ENCODE measurements at places on chromosomes 5 and 9.

DNA sequence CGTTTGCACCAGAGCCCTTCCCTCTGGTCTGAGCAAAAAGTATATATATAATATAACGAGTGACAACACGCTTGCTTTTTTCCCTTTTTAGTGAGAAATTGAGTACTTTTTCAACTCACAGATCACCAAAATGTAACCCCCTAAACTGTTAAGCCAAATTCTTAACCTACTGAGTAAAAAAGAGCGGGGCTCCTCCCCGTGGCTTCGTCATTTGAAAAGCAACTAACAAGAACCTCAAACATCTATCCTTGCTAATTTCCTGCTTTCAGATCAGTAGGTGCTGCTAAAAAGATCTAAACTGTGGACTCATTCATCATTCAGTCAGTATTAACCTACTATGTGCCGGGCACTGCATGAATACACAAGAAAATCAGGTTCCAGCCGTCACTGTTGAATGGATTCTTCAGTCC lies 1.0 kb upstream of the PTBP3 start:
- H3K36me3 ChIP-seq = no peaks in the 10 kb centered on the region
- H3K4me3 ChIP-seq = peak overlapping the region; percentile 96
- peaks cover 16% of the 10 kb centered on the region for H3K4me1 ChIP-seq

DNA sequence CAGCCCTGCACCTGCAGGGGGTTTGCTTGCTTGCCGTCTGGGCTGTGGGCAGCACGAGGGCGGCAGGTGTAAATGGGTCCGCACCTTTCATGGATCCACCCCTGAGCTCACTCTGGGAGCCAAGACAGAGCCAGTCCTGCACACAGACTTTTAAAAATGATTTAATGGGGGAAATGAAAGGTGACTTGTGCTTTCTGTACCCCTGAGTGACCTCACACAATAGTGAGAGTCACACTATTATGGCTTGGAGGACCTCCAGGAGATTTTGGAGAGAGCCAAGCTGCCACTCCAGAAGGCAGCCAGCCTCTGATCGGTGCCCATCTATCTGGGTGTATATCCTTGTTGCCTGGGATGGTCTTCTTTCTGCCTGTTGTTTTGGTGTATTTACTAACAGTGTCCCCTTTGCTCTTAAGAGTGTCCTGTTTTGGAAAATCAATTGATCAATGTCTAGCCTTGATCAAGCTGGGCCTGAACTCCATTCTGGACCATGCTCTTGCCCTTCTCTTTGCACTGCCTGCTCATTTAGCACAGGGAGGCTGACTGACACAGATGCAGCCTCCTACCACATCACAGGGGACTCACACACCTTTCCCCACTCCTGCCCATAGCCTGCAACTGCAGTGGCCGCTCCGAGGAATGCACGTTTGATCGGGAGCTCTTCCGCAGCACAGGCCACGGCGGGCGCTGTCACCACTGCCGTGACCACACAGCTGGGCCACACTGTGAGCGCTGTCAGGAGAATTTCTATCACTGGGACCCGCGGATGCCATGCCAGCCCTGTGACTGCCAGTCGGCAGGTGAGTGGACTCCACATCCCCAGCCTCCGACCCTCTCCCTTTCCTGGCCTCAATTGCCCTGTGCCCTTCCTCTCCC lies 29.5 kb downstream of the LAMC3 start:
- no peak overlapping the region for H3K4me3 ChIP-seq
- no peak for DNase-seq
- no peak overlapping the region for H3K27ac ChIP-seq
- no peaks in the 10 kb centered on the region for H3K36me3 ChIP-seq
- peaks cover 7% of the 10 kb centered on the region for H3K4me1 ChIP-seq
- H3K27me3 ChIP-seq = no peaks in the 10 kb centered on the region

DNA sequence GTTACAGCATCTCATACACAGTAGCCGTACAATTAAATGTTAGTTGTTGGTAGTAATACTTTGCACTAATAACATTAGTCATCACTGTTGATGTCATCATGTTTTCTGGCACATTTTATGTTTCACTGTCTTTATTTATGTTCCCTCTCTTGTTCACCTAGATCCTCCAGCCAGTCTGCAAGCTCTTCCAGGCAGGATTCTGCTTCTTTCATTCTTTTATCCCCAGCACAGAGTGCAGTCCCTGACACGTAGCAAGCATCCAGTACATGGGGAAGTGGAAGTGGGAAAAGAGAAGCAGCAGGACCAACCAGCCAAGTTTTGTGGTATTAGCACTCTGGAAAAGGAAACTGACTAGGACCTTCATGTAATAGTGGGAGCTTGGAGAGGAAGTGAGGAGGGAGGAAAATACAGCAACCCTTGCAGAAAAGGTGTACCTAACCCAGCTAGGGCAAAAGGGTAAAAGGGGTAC lies 89.7 kb upstream of the SLC44A1 start:
- no peaks in the 10 kb centered on the region for H3K27me3 ChIP-seq
- no peak for DNase-seq
- H3K36me3 ChIP-seq = no peaks in the 10 kb centered on the region
- H3K4me3 ChIP-seq = no peak overlapping the region
- peaks cover 5% of the 10 kb centered on the region for H3K4me1 ChIP-seq
- H3K27ac ChIP-seq = no peak overlapping the region

- peaks cover 7% of the 10 kb centered on the region for H3K36me3 ChIP-seq
- H3K27me3 ChIP-seq = no peaks in the 10 kb centered on the region
- peaks cover 16% of the 10 kb centered on the region for H3K4me1 ChIP-seq
Measured at GRCh38 chr5:113526421-113526820, 12.9 kb downstream of the YTHDC2 start.

- H3K27me3 ChIP-seq = no peaks in the 10 kb centered on the region
- H3K4me3 ChIP-seq = no peak overlapping the region
- H3K36me3 ChIP-seq = no peaks in the 10 kb centered on the region
- peaks cover 15% of the 10 kb centered on the region for H3K4me1 ChIP-seq
- H3K27ac ChIP-seq = peak overlapping the region; percentile 89
Measured at GRCh38 chr9:121321016-121321503, 49.0 kb downstream of the STOM start.

DNA sequence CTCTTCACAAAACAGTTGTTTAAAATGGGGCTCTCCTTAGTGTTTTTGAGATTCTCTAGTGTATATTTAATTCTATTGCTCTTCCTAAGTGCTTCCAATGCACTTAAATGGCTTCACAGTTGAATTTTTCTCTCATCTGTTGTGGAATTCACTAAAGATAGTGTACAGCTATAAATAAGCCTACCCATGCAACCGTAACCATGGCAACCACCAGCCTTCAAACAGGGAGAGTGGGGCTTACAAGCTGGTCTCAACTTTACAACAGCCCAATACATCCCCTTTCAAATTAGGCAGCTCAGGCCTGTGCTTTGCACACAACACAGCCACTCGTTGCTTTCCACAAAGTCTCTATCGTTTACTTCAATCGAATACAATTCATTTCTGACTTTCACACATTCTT lies 144.0 kb upstream of the PLPPR1 start:
- H3K36me3 ChIP-seq = no peaks in the 10 kb centered on the region
- H3K4me3 ChIP-seq = no peak overlapping the region
- H3K27me3 ChIP-seq = no peaks in the 10 kb centered on the region
- no peaks in the 10 kb centered on the region for H3K4me1 ChIP-seq
- DNase-seq = no peak

GRCh38 chr5:109454731-109455505 lies 45.1 kb upstream of the PJA2 start:
- no peaks in the 10 kb centered on the region for H3K27me3 ChIP-seq
- no peaks in the 10 kb centered on the region for H3K36me3 ChIP-seq
- no peak for DNase-seq
- no peak overlapping the region for H3K4me3 ChIP-seq
- peaks cover 15% of the 10 kb centered on the region for H3K4me1 ChIP-seq

- H3K27ac ChIP-seq = peak within 1 kb of the TSS; percentile 99
- no peaks in the 10 kb centered on the region for H3K27me3 ChIP-seq
- peak within 1 kb of the TSS; percentile 87 for H3K4me3 ChIP-seq
- DNase-seq = peak; percentile 65
- H3K4me1 ChIP-seq = peaks cover 37% of the 10 kb centered on the region
- no peaks in the 10 kb centered on the region for H3K36me3 ChIP-seq
Measured at GRCh38 chr9:111483858-111484571, at the start of gene ECPAS. Gene ECPAS, minus strand, starts transcription at chr9:111484383. Its CDS starts 11,465 bp downstream, at chr9:111472918.

- peak; percentile 48 for DNase-seq
- peak overlapping the region; percentile 84 for H3K27ac ChIP-seq
- H3K36me3 ChIP-seq = peaks cover 11% of the 10 kb centered on the region
- no peaks in the 10 kb centered on the region for H3K27me3 ChIP-seq
- peak overlapping the region; percentile 36 for H3K4me3 ChIP-seq
Measured at GRCh38 chr5:141508798-141509611, 20.1 kb downstream of the PCDHGC5 start.

- no peak for DNase-seq
- H3K36me3 ChIP-seq = no peaks in the 10 kb centered on the region
- H3K4me1 ChIP-seq = no peaks in the 10 kb centered on the region
- no peak overlapping the region for H3K27ac ChIP-seq
- H3K27me3 ChIP-seq = peaks cover 3% of the 10 kb centered on the region
Measured at GRCh38 chr9:114995681-114996221, 65.4 kb upstream of the TNFSF8 start.

- H3K4me3 ChIP-seq = no peak overlapping the region
- no peaks in the 10 kb centered on the region for H3K36me3 ChIP-seq
- H3K4me1 ChIP-seq = no peaks in the 10 kb centered on the region
Measured at GRCh38 chr5:65262649-65263059, 219.1 kb downstream of the ADAMTS6 start.

- H3K4me3 ChIP-seq = no peak overlapping the region
- H3K27ac ChIP-seq = no peak overlapping the region
- no peaks in the 10 kb centered on the region for H3K4me1 ChIP-seq
- no peaks in the 10 kb centered on the region for H3K36me3 ChIP-seq
- no peaks in the 10 kb centered on the region for H3K27me3 ChIP-seq
Measured at GRCh38 chr9:98607787-98608186, 100.9 kb downstream of the GABBR2 start.

GRCh38 chr9:136599074-136599531 lies 53.3 kb upstream of the NOTCH1 start:
- H3K27me3 ChIP-seq = peaks cover 9% of the 10 kb centered on the region
- H3K27ac ChIP-seq = no peak overlapping the region
- no peak overlapping the region for H3K4me3 ChIP-seq

DNA sequence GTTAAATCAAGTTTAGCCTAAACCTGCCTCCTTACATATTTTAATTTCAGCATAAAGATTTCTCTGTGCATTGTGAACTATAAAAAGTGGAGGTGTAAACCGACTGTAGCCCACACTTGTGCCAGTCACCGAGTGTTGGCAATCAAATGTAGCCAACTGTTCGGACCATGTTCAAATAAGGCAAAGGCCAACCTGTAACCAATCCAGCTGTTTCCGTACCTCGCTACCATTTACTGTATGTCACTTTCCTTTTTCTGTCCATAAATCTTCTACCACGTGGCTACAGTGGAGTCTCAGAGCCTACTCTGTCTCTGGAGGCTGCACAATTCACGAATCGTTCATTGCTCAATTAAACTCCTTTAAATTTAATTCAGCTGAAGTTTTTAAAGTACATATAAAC lies 156.0 kb downstream of the SLC25A46 start:
- H3K27me3 ChIP-seq = no peaks in the 10 kb centered on the region
- DNase-seq = no peak
- H3K4me1 ChIP-seq = no peaks in the 10 kb centered on the region
- H3K4me3 ChIP-seq = no peak overlapping the region
- H3K36me3 ChIP-seq = no peaks in the 10 kb centered on the region

GRCh38 chr9:35741740-35742139 lies 7.3 kb downstream of the GBA2 start:
- no peak overlapping the region for H3K4me3 ChIP-seq
- peaks cover 28% of the 10 kb centered on the region for H3K4me1 ChIP-seq
- no peaks in the 10 kb centered on the region for H3K27me3 ChIP-seq
- no peak overlapping the region for H3K27ac ChIP-seq

DNA sequence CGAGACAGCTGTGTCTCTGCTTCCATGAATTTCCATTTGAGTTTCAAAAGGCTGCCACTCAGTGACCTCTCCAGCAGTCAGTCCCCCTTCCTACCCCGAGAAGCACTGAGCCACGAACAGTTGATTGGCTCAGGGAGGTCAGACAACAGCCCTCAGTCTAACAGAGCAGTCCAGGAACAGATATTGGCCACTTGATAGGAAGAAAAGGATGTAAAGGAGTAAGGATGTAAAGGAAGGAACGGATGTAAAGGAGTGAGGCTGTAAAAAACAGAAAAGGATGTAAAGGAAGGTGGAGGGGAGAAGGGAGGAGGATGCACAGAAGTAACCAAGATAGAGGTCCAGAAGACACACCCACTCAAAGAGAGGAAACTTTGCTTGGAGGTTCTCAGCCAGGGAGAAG lies 3.2 kb upstream of the NR4A3 start:
- H3K36me3 ChIP-seq = no peaks in the 10 kb centered on the region
- peaks cover 26% of the 10 kb centered on the region for H3K4me1 ChIP-seq
- peak overlapping the region; percentile 100 for H3K27ac ChIP-seq
- no peak for DNase-seq
- peak overlapping the region; percentile 76 for H3K4me3 ChIP-seq

GRCh38 chr5:154371687-154372086 lies 74.1 kb upstream of the SAP30L start:
- H3K4me1 ChIP-seq = peaks cover 12% of the 10 kb centered on the region
- H3K27ac ChIP-seq = no peak overlapping the region
- peak; percentile 62 for DNase-seq
- no peaks in the 10 kb centered on the region for H3K27me3 ChIP-seq
- H3K4me3 ChIP-seq = no peak overlapping the region

- peaks cover 78% of the 10 kb centered on the region for H3K4me1 ChIP-seq
- H3K4me3 ChIP-seq = peak overlapping the region; percentile 37
- peak overlapping the region; percentile 90 for H3K27ac ChIP-seq
- no peaks in the 10 kb centered on the region for H3K27me3 ChIP-seq
Measured at GRCh38 chr5:143128412-143129071, 274.9 kb downstream of the NR3C1 start.

GRCh38 chr9:17528859-17529258 lies 50.0 kb upstream of the SH3GL2 start:
- H3K4me1 ChIP-seq = no peaks in the 10 kb centered on the region
- H3K4me3 ChIP-seq = no peak overlapping the region
- no peak overlapping the region for H3K27ac ChIP-seq
- no peaks in the 10 kb centered on the region for H3K27me3 ChIP-seq

DNA sequence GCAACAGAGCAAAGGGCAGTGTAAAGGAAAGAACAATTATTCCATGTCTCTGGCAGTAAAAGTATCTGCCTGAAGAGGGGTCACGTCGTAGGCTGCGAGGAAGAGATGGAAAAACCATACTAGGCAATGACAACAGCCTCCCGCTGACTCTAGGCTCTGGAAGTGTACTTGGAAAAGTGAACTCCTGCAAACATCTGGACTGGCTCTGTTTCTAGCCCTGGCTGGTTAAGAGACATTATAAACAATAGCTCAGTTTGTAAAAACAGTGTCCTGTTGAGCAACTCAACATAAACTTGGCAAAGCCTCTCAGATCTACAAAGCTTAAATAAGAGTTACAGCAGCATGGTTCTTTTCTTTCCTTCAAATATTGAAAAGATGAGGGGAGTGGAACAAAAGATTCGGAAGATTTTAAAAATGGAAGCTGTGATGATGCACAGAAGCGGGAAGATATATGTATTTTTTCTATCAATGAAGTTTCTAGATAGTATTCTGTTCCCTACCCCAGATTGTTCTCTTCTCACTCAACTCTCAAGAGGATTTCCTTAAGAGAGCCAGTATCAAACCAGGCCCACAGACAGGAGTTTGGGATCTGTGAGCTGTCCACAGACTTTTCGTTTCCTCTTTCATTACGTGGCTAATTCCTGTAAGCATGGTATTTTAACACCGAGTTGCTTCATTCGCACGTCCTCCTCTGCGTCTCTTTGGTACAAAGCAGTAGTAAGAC lies 79.4 kb downstream of the SPTLC1 start:
- no peaks in the 10 kb centered on the region for H3K27me3 ChIP-seq
- no peak overlapping the region for H3K27ac ChIP-seq
- no peak overlapping the region for H3K4me3 ChIP-seq
- H3K36me3 ChIP-seq = peaks cover 78% of the 10 kb centered on the region
- peak; percentile 3 for DNase-seq

- H3K36me3 ChIP-seq = no peaks in the 10 kb centered on the region
- H3K4me3 ChIP-seq = no peak overlapping the region
- H3K27ac ChIP-seq = no peak overlapping the region
- H3K4me1 ChIP-seq = no peaks in the 10 kb centered on the region
Measured at GRCh38 chr9:138013836-138014562, 136.4 kb downstream of the CACNA1B start.
